Ovary (tissue), 10 donors: ENCODE measurements at places on chromosomes 1 and 21. TPM values are rescaled to one million over a fixed set of nuclear protein-coding genes. Genes with fewer than 3 reads are reported as not detected.

DNA sequence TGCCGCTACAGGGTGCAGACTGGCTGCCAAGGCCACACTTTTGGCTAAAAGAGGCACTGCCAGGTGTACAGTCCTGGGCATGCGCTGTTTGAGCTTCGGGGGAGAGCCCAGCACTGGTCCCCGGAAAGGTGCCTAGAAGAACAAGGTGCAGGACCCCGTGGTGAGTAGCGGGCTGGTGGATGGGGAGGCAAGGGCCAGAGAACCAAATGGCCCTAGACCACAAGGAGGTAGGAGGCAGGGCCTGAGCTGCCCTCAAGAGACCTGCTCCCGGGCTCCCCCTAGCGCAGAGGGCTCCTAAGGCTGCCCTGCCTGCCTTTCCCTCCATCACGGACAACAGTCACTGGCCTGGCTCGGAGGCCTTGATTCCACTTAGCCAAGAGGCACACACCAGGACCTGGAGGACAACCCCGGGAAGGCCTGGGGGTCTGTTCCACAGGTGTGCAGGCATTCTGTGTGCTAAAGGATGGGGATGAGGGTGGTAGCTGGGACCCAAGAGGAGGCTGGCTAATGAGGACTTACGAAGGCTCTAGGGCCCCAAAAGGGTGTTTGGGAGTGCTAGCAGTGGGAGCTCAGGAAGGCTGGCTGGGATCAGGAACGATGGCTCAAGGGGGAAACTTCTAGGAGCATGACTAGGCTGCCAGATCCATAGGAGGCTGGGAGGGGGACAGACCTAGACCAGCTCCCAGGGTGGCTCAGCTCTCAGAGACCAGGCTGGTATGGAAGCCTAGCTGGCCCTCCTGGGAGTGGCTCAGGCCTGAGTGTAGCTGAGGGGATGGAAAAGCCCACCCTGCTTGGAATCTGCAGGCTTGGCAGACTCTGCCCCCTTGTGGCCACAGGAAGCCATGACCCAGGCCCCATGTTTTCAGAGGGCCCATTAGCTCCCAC is 742 bp downstream of the ARTN start:
- H3K27me3 ChIP-seq = no peaks in the 10 kb centered on the region
- H3K36me3 ChIP-seq = no peaks in the 10 kb centered on the region
- H3K4me1 ChIP-seq = peaks cover 4% of the 10 kb centered on the region
- H3K4me3 ChIP-seq = no peak overlapping the region
- H3K27ac ChIP-seq = no peak overlapping the region

GRCh38 chr1:167922611-167923074 is 8.7 kb upstream of the ADCY10 start:
- H3K27me3 ChIP-seq = no peaks in the 10 kb centered on the region
- no peaks in the 10 kb centered on the region for H3K36me3 ChIP-seq
- DNase-seq = no peak
- no peak overlapping the region for H3K27ac ChIP-seq
- H3K4me3 ChIP-seq = no peak overlapping the region

- no peaks in the 10 kb centered on the region for H3K27me3 ChIP-seq
- H3K27ac ChIP-seq = no peak overlapping the region
- no peak for DNase-seq
- H3K4me1 ChIP-seq = no peaks in the 10 kb centered on the region
- H3K36me3 ChIP-seq = no peaks in the 10 kb centered on the region
- H3K4me3 ChIP-seq = no peak overlapping the region
Measured at GRCh38 chr1:209397371-209397770, 186.1 kb upstream of the CAMK1G start.

- no peaks in the 10 kb centered on the region for H3K36me3 ChIP-seq
- H3K4me1 ChIP-seq = no peaks in the 10 kb centered on the region
- H3K4me3 ChIP-seq = no peak overlapping the region
- H3K27me3 ChIP-seq = no peaks in the 10 kb centered on the region
- H3K27ac ChIP-seq = no peak overlapping the region
Measured at GRCh38 chr1:24857507-24858133, 72.5 kb downstream of the RUNX3 start.

- no peak overlapping the region for H3K4me3 ChIP-seq
- peaks cover 3% of the 10 kb centered on the region for H3K4me1 ChIP-seq
- H3K27me3 ChIP-seq = no peaks in the 10 kb centered on the region
Measured at GRCh38 chr1:94595658-94596057, 54.1 kb upstream of the F3 start.

DNA sequence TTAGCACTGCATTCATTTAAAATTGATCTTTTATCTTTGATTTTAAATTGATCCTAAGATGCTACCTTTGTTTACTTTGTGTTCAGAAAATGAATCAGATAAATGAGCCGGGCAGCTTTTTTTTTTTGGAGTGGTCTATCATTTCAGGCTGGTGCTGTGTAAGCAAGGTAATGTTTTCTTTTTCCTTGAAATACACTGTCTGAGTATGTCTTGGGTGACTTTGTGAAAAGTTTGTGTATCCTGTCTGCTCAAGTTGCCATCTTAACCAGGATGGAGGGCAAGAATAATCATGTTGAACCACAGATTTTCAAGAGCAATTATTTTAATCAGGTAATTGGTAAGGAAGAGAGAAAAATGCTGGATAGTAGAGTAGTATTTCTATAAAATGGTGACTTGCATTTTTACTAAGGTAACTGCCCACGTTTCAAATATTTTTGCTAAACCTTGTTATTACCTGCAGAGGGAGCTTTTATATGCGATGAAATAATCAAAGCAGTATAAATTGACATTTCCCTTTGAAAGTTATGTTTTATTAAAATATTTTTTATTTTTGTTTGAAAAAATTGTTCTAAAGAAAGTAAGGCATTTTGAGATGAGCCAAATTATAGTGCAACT is 11.1 kb downstream of the ADGRL2 start:
- peaks cover 2% of the 10 kb centered on the region for H3K4me1 ChIP-seq
- no peaks in the 10 kb centered on the region for H3K36me3 ChIP-seq
- H3K27me3 ChIP-seq = no peaks in the 10 kb centered on the region
- H3K27ac ChIP-seq = no peak overlapping the region
- no peak overlapping the region for H3K4me3 ChIP-seq

DNA sequence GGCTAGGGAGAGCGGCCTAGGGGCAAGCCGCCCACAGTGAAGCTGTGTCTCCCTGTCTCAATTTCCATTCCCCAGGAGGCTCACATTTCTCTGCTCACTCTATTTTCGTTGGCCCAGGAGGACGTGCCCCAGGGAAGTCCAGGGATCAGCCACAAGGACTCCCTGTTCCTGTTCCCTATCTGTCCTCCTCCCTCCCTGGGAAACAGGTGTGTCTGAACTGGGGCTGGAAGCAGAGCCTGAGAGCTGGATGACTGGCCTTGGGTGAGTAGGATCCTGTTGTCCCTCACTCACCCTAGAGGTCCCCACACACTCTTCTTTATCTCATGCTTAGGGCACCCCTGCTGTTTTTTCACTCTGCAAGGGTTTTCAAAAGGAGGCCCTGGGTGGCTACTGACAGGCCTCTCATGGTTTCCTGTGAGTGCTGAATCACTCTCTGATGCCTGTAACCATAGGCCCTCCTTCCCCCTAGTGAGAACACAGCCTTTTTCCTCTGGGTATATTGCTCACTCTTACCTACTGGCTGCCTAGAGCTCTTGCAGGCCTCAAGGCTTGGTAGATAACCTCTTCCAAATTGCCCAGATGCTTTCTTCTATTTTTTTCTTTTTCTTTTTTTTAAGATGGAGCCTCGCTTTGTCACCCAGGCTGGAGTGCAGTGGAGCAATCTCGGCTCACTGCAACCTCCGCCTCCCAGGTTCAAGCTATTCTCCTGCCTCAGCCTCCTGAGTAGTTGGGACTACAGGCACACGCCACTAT is 3.3 kb upstream of the UTP11 start:
- no peak overlapping the region for H3K27ac ChIP-seq
- no peaks in the 10 kb centered on the region for H3K27me3 ChIP-seq
- no peaks in the 10 kb centered on the region for H3K36me3 ChIP-seq
- H3K4me3 ChIP-seq = no peak overlapping the region
- no peaks in the 10 kb centered on the region for H3K4me1 ChIP-seq

DNA sequence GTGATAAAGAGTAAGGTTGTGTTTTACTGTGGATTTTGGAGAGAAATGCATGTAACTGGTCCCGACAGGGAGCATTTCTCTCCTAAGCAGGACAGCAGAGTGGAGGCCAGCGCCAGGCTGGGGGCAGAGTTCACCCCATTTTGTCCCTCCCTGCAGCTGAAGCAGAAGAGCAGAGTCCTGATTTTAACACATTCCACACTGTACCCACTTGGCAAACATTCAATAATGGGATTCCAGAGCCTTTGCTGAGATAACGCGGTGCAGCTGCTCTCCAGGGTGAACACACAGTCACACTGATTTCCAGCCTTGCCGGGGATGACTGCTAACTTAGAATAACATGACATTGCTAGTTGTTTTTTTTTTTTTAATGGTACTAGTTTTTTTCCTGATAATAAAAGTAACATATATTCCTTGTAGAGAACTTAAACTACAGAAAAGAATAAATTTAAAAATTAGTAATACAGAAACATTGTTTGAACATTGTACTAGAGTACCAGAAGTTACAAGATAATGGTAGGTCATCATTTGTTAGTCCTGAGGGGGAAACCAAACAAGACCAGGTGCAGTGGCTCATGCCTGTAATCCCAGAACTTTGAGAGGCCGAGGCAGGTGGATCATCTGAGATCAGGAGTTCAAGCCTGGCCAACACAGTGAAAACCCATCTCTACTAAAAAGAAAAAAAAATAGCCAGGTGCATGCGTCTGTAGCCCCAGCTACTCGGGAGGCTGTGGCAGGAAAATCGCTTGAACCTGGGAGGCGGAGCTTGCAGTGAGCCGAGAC is 77.2 kb downstream of the SCCPDH start:
- H3K36me3 ChIP-seq = no peaks in the 10 kb centered on the region
- no peak overlapping the region for H3K4me3 ChIP-seq
- H3K4me1 ChIP-seq = no peaks in the 10 kb centered on the region
- no peak overlapping the region for H3K27ac ChIP-seq

DNA sequence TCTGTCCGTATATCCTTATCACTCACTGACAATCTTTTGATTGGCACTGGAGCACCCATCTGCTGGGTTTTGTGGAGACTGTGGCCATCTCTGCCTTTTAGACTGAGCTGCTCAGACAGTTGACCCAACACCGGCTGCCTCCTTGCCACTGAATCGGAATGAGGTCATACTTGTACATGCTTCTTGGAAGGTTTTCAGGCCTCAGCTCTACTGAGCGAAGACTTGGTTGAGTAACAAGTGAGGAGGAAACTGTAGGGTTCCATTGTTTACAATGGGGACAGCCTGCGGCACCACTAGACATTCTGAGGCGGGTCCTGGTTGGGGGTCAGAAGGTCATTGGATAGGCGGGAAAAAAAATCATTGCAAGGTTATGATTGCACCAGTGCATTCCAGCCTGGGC is 320.3 kb downstream of the KIF26B start:
- no peaks in the 10 kb centered on the region for H3K36me3 ChIP-seq
- no peak overlapping the region for H3K4me3 ChIP-seq
- no peaks in the 10 kb centered on the region for H3K4me1 ChIP-seq
- no peaks in the 10 kb centered on the region for H3K27me3 ChIP-seq
- no peak overlapping the region for H3K27ac ChIP-seq
- DNase-seq = no peak

DNA sequence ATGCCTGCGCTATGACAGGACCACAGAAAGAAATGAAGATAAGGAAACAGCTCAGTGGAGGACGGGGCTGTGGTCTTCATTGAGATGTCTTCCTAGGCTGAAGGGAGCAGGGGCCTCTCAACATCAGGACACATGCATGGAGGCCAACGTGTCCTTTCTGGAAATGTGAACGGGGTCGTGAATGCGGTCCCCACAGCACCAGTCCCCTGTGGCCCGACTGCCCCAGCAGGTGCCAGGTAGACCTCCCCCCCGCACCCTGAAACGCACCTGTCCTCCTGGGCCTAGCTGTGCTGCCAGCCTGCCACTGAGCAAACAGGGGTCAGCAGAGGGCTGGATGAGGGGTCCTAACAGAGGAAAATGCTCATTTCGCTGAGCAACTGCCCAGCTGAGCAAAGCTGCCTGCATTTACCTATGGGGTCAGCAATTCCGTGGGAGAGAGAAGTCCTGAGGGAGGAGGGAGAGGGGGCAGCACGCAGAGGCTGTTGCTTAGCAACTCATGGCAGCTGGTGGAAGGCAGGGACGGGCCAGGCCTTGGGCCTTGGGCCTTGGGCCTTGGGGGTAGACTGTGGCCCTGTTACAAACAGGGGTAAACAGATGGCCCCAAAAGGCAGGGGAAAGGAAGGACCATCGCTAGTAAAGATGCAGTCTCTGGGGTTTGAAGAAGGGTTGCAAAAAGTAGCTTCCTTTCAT is 77.4 kb downstream of the NPHP4 start:
- H3K4me3 ChIP-seq = no peak overlapping the region
- no peaks in the 10 kb centered on the region for H3K36me3 ChIP-seq
- peaks cover 7% of the 10 kb centered on the region for H3K4me1 ChIP-seq

DNA sequence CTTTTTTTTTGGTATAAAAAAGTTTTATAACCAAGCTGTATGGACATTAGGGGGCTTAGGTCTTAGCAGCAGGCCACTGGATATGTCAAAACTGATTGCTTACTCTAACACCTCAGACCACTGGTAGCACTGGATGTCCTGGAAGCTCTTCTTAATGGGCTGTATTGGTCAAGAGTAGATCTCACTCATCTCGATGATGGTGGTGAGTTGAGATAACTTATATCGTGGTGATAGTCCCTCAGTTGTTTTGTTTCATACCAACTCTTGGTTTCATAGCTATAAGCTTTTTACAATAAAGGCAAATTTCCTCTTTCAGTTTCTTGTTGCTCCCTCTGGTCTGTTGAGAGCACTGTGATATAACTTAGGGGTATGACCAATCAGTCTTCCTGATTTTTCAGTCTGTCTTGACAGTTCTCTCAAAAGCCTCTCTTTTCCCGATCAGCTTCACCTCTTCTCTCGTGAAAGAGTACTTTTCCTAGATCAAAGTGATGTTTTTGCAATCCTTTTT is 9.7 kb upstream of the AGO1 start:
- no peak for DNase-seq
- no peak overlapping the region for H3K27ac ChIP-seq
- H3K4me3 ChIP-seq = no peak overlapping the region
- no peaks in the 10 kb centered on the region for H3K4me1 ChIP-seq
- H3K27me3 ChIP-seq = no peaks in the 10 kb centered on the region
- H3K36me3 ChIP-seq = no peaks in the 10 kb centered on the region

- H3K27ac ChIP-seq = no peak overlapping the region
- H3K27me3 ChIP-seq = no peaks in the 10 kb centered on the region
- H3K36me3 ChIP-seq = no peaks in the 10 kb centered on the region
- no peaks in the 10 kb centered on the region for H3K4me1 ChIP-seq
Measured at GRCh38 chr21:44855572-44855971, 17.9 kb downstream of the PTTG1IP start.

DNA sequence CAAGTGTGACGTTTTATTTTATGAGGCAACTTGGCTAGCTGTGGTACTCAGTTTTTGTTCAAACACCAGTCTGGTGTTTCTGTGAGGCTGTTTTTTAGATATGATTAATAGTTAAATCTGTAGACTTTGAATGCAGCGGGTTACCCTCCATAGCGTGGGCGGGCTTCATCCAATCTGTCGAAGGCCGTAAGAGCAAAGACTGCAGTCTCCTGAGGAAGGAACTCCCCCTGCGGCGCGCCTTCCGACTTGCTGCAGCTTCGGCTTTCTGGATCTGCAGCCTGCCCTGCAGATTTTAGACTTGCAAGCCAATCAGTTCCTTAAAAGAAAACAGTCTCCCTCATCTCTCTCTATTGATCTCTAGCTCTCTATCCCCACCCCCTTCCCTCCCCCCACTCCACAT is 4.2 kb upstream of the ZNF496 start:
- DNase-seq = no peak
- no peaks in the 10 kb centered on the region for H3K27me3 ChIP-seq
- H3K27ac ChIP-seq = no peak overlapping the region
- peaks cover 6% of the 10 kb centered on the region for H3K4me1 ChIP-seq
- H3K4me3 ChIP-seq = no peak overlapping the region

SPRR2A gene
- 0.59 TPM for total RNA-seq

CYP4Z1 gene
- not detected for total RNA-seq

CASQ1 gene
- total RNA-seq = not detected

NDC1 gene
- total RNA-seq = 8.1 TPM

MX2 gene
- total RNA-seq = 5.0 TPM

FAM43B gene
- 0.35 TPM for total RNA-seq

LAX1 gene
- not detected for total RNA-seq

OSCP1 gene
- total RNA-seq = 13.0 TPM

GOLT1A gene
- not detected for total RNA-seq
